ENCODE measurements at places on chromosomes 3 and 15.

DNA sequence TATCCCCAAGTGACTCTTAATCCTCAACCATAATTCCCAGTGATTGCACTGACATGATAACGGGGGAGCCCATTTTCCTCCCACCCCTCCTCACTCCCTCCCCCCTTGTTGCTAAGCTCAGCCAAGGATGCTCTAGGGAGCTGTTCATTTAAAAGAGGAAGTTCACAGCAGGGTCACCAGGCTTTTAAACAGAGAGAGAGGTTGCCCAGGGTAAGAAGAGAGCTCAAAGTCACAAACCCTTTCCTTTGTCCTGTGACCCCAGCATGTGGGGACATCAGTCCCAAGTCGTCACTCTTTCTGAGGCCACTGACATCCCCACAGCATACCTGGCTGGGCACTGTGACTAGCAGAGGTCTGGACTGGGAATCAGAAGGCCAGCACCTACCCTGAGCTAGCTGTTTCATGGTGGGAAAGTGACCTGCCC lies 144.1 kb downstream of the RORA start:
- no peak for DNase-seq

- DNase-seq: no peak
Observed at GRCh38 chr3:99249627-99250026, 348.1 kb upstream of the DCBLD2 start.

DNA sequence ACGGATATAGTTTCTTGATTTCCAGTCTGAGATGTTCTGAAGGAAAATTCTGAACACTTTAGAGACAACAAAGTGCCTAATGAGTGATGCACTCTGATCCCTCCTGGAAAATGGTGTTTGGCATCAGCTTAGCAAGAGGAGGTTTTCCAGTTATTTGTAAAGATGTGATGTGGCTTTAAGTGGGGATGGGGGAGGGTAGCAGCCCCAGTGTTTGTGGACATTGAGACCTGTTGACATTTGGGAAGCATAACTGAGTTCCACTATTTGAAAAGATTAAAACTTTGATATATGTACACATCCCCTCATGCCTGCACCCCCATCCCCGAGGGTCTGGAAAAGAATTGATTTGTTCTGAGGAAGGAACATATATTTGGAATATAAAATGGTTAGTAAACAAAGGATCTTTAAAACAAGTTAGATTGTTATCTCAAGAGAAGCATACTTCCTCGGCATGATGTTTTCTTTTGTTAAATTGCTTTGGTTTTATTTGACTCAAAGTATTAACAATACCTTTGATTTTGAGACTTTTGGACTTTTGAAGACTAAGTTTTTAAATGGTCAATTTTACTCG lies 6.5 kb downstream of the IGF1R start:
- no peak for DNase-seq

- DNase-seq: no peak
Observed at GRCh38 chr3:81909796-81910195, 148.4 kb upstream of the GBE1 start.

- no peak for DNase-seq
Observed at GRCh38 chr15:67296188-67296587, 41.6 kb downstream of the IQCH start.

DNA sequence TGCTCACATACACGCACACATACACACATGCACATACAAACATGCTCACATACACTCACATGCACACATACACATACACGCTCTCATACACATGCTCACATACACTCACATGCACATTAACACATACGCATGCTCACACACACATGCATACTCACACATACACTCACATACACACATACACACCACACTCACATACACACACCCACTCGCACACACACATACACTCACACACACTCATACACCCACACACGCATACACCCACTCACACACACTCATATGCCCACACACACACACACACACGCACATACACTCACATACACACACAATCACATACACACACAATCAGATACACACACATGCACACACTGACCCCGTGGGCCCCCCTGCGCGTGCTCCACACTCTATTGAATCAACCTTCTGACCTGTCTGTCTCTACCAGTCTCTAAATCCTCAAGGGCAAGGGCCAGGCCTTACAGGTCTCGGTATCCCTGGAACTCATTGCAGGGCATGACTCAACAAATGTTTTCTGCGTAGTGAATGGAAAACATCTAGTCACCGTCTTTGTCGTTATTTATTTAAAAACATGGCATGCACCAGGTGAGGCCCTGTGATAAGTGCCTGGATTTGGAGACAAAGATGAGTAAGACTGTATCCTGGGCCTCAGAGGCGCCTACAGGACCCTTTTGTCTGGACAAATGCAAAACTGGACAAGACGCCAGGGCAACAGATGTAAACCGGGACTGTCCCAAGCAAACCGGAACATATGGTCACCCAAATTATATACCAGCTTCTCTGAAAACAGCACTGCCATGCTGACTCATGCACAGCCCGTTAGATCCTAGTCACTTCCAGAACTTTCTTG lies 41.8 kb downstream of the GRK7 start:
- no peak for DNase-seq

DNA sequence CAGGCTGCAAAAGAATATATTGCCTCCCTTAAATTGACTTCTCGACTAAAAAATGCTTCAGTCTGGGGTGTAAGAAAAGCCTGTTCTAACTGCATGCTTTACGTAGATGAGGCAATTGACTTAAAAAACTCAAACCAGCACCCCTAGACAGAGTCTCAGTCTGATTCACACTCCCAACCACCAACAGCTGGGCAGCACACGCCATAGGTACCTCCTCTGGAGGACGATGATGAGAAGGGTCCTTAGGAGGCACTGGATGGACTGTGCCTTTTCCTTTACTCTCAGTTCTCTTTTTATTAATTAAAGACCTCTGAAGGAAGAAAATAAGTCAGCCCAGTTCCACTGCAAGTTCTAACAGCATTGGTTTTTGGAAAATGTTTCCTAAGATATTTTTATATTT lies 175.0 kb downstream of the PDZRN3 start:
- no peak for DNase-seq

DNA sequence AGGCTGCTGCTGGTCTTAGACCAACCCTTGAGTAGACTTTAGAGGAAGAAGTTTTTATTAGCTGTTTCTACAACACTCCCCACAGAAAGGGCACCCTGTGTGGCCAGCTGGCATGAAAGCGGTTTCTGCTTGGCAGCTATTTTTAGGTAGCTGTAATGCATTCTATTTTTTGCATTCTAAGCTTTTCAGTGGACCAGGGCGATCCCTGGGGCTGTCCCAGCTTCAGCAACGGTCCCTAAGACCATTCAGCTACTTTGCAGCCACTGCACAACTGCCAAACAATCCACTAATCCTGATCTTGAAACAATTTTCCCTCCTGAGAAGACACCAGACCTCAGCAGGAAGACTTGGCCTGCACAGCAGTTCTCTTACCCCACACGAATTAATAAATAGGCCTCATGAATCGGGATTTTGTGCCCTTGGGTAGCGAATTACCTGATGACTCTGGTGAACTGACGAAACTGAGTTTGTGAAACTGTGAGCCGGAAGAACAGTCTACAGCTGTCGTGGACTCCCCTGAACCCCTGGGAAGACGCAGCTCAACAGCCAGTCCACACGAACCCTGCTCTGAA lies 14.6 kb upstream of the TFRC start:
- no peak for DNase-seq

DNA sequence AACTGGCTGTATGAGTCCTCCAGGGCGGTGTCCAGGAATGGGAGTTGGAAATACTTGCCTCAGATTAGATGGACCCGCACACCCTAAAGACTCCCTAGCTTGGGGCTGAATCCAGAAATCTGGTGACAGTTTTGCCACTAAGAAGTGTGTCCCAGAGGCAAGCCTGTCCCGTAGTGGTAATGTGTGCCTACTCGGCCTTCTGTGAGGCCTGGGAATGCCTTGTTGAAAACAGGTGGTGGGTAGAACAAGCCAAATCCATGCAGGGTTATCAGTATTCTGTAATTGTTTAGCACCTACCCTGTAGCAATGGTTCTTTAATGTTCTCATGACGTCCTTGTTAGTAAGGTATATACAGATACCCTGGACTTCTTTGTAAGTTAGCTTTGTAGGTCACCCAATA lies 1.6 kb downstream of the C3orf52 start:
- no peak for DNase-seq

DNA sequence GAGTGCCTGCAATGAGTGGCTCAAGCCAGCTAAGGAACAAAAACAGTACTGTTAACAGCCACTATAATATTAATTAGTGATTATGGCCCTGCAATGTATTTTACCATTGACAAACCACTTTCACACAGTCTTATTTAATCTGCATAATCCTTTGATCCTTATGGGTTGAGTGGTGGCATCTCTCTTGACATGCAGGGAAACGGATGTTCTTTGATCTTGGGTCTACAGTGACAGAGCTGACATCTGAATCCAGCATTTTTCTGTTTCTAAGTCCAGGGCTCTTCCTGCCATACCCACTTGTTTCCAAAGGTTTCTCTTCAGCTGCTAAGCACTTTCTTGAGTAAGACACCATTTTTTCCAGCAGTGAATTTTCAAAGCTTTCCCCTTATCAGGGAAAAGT lies 277.7 kb upstream of the ROPN1 start:
- DNase-seq: no peak

- DNase-seq: no peak
Observed at GRCh38 chr3:116899253-116899652, 189.7 kb downstream of the TUSC7 start.

DNA sequence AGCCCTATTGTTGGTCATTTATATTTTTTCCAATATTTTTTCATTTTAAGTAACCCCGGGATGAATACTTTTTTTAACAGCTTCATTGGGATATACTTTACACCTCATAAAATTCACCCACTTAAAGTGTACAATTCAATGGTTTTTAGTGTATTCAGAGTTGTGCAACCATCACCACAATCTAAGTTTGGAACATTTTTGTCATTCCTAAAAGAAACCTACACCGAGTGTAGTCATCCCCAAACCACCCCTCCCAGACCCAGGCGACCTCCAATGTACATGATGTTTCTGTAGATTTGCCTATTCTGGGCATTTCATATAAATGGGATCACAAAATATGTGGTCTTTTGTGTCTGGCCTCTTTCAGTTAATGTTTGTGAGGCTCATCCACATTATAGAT lies 118.3 kb upstream of the FRMD4B start:
- no peak for DNase-seq

DNA sequence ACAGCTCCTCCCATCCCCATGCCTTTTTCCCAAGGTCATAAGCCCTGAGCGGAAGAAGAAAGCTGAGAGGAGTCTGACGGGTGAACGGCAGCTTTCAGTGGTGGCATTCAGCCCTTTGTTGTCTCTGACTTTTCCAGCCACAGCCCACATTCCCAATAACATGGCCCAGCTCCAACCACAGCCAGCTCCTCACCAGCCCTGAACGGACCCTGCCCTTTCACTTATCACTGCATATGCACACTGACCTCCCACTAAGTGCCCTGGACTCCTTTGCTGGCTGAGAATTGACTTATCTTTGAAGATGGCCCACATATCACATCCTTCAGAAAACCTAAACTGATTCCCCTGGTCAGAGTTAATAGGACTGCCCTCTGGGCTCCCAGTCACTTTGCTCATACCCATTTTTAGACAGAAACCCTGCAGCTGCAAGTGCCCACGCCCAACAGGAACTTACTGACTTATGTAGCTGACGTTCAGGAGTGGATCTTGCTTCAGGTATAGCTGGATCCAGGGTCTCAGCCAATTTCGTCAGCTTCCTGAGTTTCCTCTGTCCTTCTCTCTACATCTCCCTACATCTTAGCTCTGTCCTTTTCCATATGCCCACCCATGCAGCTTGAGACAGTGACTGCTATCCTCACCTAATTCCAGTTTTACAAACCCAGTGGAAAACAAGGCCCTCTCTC lies 348.5 kb upstream of the PROK2 start:
- DNase-seq: no peak

DNA sequence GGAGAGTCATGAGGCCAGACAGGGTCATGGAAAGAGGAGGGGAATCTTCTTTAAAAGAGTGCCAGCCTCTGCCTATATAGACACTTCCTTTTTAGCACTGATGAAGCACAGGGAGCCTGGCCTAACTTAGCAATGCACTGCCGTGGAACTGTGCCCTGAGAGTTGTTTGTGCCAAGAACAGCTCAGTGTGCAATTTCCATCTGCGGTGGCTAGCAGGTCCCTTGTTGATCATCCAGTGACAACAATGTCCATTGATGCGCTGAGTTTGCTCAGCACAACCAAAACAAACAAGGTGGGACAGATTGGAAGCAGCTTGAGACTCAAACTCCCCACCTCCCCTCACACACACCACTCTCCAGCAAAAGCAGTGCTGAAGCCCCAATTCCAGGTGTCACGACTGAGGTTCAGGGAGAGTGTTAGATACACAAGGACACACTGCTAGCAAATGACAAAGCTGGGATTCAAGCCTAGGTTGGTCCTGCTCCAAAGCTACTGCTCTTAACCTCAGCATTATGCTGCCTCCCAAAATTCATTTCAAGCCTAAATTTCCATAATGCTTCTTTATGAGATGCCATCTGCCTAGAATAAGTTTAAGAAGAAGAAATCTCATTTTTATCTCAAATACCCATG lies 316.6 kb upstream of the UBE2E2 start:
- no peak for DNase-seq

DNA sequence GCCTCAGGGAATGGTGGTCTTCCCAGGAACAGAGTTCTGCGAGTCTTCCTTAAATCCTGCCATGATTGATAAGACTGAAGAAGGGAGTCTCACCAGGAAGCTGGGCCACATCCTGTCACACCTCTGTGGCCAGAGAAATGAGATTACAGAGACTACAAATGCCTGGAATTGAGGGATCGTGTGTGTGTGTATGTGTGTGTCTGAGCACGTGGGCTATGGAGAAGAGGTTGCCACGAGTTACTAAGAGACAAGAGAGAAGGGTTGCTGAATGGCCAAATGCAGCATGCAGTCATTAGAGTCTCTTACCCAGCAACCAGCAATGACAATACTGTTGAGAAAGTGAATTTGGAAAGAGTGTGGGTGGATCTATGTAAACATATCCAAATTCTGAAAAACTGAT lies 443.1 kb downstream of the MFSD1 start:
- DNase-seq: no peak

DNA sequence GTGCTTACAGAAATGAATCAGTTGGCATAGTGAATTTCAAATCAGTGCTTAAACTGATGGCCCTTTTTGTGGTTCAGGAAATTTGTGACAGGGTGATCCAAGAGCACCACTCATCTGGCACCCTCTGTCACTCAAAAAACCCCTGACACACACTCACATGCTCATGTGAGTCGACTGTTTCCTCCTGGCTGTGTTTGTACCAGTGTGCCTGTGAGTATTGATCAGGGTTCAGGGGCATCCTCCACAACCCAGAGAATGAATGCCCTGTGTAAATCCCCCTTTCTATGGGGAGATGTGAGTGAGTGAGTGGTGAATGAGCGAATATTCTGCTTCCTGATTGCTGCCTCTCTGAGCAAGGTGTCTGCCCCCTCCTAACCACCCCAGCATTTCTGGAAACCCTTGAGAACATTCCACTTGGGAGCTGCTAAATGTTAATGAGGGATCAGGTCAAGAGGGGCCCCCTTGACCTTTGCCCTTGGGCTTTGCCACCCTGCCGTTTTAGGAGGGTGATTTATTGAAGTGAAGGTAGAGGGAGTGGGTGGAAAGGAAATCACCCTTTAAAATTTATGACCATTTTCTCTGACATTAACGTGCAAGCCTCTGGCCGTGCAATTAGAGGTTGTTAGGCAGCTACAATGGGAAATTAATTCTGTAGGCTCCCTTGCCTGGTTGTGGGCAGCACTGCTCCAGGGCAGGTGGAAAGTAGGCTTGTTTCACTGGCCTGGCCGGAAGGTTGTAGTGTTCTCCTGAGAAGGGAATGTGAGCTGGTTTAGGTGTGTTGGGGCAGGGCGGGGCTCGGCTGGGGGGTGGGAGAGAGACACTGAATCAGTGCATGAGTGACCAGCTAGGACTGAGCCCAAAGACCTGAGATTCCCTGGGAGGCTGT lies 87.2 kb downstream of the SLCO3A1 start:
- no peak for DNase-seq

GRCh38 chr15:59420986-59421618 lies 16.9 kb upstream of the FAM81A start:
- DNase-seq: no peak

All from CD4-positive, alpha-beta T cell treated with Interleukin-6 at 100 ng/mL for 8 hours (primary cell).